ENCODE measurements at places on chromosomes 1 and 21.
A peak's percentile ranks its signal among the peaks of the same experiment; 100 is the strongest.

DNA sequence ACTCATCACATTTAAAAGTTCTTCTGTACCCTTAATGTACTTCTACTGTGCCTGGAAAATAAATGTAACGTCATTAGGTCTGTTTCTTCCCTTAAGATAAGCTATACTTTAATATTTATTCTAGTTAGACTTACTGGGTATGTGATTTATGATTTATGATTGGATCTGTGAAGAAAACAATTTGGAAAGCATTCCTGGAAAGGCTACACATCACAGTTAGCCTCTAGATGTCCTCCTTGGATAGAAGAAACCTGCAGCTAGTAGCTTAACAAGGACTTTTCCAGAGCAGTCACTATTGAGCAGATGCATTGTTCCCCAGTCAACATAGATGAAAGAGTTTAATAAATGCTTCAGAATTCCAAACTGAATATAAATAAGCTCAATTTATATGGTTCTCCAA, 22.2 kb upstream of the ABL2 start:
- DNase-seq, result peak; percentile 31

GRCh38 chr1:204338997-204339396, 20.7 kb downstream of the PLEKHA6 start:
- no peak for DNase-seq

GRCh38 chr1:19651141-19651737, 7.1 kb downstream of the NBL1 start:
- no peak for DNase-seq

GRCh38 chr1:165381745-165382505, 25.4 kb upstream of the LMX1A start:
- DNase-seq, result no peak

DNA sequence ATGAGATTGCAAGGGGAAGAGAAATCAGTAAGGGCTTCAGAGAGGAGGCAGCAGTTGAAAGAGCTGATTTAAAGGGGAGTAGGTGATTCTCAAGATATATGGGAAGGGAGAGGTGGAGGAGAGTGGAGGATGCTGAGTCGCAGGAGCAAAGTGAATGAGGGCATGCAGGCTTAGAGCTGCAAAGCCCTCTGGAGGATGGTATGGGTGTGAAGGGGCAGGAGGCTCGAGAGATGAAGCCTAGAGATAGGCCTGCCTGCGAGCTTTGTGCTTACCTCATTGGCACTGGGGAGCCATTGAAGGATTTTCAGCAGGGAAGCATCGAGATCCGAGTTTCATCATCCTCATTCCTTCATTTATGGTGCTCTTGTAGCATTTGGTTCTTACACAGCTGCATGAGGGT, 15.8 kb upstream of the SH2D2A start:
- DNase-seq, result no peak

GRCh38 chr1:13888351-13888986, 188.5 kb downstream of the PRDM2 start:
- DNase-seq, result no peak

GRCh38 chr1:47786316-47786715, 210.9 kb downstream of the TRABD2B start:
- DNase-seq, result peak; percentile 48

DNA sequence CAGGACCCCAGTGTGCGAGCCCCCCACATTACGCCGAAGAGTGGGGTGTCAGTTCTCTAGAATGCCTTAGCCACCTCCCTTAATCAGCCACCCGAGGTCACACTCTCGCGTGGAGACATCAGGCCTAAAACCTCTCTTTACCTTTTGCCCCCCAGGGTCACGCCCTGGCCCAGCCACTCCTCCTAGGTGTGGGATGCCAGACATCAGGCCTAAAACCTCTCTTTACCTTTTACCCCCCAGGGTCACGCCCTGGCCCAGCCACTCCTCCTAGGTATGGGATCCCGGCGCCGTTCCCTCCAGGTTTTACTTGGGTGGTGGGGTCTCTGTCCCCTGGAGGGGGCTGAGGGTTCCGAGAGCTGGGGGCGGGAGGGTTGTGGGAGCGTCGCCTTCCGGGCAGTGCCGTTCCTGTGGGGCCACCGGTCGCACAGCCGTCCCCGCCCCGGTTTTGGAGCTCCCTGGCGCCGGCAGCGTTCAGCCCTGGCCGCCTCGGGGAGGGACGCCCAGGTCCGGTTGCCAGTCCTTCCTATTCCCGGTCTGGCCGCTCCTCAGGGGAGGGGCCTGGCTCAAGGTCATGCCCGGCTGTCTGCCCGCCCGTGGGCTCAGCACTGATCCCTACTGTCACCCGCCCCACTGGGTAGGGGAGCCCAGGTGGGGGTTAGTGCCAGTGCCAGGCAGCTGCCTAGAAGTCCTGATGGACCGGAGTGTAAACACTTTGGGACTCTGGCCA, 882 bp downstream of the VPS13D start:
- no peak for DNase-seq

DNA sequence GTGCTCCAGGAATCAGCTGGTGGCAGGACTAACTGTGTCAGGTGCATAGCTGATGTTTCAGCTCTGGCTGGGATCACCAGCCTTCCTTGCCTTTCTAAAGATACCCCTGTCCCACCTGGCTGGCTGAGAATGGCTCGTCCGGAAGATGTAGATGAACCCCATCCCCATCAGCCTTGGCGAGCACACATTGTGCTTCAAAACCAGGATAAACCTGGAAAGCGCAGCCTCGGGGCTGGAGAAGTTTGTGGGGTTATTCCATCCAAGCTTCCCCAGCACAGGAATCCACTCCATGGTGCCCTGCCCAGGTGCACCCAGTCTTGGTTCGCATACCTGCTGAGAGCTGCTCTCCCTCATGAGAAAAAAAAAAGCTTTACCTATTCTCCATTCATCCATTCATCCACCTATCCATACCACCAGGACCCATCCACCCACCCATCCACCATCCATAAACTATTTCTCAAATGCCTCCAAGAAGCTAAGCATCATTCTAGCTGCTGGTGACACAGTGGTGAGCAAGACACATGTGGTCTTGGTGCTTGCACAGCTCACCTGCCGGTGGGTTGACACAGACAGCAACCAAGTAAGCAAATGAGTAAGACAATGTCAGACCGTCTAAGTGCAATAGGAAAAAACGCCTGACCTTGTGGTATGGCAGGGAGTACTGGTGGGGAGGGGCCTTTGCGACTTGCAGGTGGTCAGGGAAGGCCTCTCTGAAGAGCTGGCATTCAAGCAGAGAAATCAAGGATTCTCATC, 94.0 kb downstream of the DMRTB1 start:
- DNase-seq, result no peak

GRCh38 chr1:17930635-17931034, 175.5 kb downstream of the ACTL8 start:
- no peak for DNase-seq

Measured in NCI-H1694 treated with DMSO at 0.1 percent for 48 hours (cell line).